ENCODE measurements at places on chromosomes 4 and X.

- DNase-seq, result no peak
These were observed 53.7 kb downstream of the GLRA3 start for GRCh38 chr4:174775366-174775765.

DNA sequence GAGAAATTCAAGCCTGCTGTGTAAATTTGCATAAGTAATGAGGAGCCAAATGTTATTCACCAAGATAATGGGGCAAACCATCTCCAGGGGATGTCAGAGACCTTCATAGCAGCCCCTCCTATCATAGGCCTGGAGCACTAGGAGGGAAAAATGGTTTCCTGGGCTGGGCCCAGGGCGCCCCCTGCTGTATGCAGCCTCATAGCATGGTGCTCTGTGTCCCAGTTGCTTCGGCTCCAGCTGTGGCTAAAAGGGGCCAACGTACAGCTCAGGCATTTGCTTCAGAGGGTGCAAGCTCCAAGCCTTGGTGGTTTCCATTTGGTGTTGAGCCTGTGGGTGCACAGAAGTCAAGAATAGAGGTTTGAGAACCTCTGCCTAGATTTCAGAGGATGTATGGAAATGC, 859.3 kb downstream of the RPA4 start:
- DNase-seq, result peak; percentile 16

- DNase-seq, result no peak
These were observed 85.1 kb upstream of the NDP start for GRCh38 chrX:44058339-44058738.

GRCh38 chr4:157897855-157898370, 274.9 kb downstream of the GASK1B start:
- no peak for DNase-seq

- no peak for DNase-seq
These were observed 1727.8 kb downstream of the ARAP2 start for GRCh38 chr4:34516524-34516923.

- no peak for DNase-seq
These were observed 19.6 kb downstream of the MPP1 start for GRCh38 chrX:154785716-154786115.

DNA sequence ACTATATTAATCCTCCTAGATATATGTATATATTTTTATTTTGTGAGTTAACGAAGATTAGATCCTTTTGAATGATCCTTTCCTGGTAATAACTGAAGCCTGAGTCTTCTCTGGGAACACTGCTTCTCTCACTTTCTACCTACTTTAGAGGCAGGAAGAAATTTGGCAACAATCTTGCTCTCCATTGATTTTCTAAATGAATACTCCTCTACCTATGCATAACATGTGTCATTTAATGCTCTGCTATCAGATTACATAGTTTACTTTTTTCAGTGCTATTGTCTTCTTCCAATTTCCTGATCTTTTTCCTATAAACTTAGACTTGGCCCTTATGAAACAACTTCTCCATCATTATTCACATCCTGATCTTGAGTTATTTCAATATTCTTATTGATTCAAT, 60.4 kb upstream of the PDHA2 start:
- no peak for DNase-seq
